ENCODE measurements at places on chromosomes 2 and 18.

DNA sequence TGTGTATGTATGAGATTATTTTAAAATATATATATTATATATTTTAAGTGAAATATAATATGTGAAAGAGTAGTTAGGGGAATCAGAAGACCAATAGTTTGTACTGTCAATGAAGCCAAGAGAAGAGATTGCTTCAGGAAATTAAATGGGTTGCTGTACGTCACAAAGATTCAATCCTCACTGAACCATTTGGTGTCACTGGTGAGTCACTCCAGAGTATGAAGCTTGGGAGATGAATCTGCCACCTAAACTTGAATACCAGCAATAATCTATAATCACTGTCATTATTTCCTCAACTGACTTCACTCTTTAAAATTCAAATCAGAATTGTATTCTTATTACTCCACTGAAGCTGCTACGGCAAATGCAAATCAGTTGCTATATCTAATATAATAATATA is 41.9 kb upstream of the SCN9A start:
- peak; percentile 37 for DNase-seq

DNA sequence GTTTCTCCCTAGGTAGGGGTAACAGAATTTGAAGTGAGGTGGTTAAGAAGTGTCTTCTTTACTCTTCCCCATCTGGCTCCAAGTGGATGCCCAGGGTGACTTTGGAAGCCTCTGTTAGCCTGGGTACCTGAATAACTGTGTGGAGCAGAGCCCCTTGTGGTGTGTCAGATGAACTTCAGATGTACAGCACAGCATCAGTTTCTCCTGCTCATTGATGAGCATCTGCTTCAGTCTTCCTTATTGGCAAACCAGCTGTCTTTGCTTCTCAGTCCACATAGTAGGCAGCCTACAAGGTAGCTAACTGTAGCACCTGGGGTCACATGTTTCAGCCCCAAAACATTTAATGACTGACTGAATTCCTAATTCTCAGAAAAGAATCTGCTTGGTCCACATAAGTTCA is 56.2 kb upstream of the ATP8B1 start:
- DNase-seq: no peak

GRCh38 chr2:45697190-45697589 is 45.7 kb downstream of the PRKCE start:
- no peak for DNase-seq

DNA sequence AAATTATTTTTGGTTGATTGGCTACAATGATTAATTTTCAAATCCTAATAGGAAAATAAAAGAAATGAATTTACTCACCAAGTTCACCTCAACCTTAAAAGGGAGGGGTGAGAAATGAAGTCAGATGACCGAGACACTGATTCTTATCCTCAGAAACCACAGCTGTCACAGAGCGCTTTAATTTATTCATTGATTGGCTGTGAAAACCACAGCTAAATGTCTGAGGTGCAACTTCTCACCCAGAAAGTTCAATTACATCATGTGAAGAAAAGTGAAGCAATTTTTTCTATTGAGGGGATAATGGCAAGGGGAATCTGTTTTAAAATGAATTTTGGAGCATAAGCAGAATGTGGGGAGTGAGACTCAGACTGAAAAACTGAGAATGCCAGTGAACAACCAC is 128.4 kb downstream of the RNF152 start:
- no peak for DNase-seq

- DNase-seq: no peak
Observed at GRCh38 chr2:128543036-128543435, 224.4 kb upstream of the HS6ST1 start.

GRCh38 chr2:149009576-149010461 is 28.7 kb upstream of the LYPD6B start:
- DNase-seq: no peak

GRCh38 chr2:96764253-96764637 is 3.5 kb downstream of the CNNM4 start:
- DNase-seq: no peak

DNA sequence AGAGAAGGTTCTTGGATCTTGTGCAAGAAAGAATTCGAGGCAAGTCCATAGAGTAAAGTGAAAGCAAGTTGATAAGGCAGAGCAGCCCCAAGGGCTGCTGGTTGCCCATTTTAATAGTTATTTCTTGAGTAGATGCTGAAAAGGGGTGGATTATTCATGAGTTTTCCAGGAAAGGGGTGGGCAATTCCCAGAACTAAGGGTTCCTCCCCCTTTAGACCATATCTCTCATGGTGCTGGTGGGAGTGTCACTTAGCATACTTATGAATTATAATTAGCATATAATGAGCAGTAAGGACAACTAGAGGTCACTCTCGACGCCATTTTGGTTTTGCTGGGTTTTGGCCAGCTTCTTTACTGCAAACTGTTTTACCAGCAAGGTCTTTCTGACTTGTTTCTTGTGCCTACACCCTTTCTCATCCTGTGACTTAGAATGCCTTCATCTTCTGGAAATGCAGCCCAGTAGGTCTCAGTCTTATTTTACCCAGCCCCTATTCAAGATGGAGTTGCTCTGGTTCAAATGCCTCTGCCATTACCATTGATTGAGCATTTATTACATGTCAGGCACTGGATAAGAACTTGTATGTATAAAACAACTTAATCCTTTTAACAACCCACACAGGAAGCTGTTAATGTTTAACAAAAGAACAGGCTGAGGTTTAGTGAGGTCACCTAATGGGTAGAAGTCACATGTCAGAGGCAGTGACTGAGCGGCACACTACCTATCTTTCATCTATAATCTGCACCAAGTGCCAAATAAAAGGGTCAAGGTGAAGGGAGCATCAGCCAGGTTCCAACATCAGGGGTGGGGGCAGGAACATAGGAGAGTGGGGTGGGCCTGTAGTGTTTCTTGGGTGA is 250.9 kb downstream of the ICOS start:
- DNase-seq: no peak

GRCh38 chr2:208595386-208596275 is 189.0 kb downstream of the PTH2R start:
- no peak for DNase-seq

DNA sequence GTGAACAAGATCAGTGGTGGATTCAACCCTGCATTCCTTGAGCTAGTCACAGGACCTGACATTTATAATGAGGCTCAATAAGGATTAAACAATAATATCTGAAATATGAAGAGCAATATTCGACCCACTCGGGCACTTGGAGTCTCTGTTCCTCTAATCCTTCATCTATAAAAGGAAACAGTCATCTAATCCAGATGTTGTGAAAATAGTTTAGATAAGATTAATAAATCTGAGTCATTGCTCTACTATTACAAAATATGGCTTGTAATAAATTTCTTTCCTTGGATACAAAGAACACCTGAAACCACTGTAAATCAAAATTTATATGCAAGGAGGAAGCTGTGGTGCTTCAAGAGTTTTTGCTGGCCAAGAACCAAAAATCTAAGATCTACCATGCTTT is 846.9 kb upstream of the ACVR2A start:
- DNase-seq: no peak

GRCh38 chr2:3491716-3492474 is 27.4 kb downstream of the ADI1 start:
- DNase-seq: no peak

DNA sequence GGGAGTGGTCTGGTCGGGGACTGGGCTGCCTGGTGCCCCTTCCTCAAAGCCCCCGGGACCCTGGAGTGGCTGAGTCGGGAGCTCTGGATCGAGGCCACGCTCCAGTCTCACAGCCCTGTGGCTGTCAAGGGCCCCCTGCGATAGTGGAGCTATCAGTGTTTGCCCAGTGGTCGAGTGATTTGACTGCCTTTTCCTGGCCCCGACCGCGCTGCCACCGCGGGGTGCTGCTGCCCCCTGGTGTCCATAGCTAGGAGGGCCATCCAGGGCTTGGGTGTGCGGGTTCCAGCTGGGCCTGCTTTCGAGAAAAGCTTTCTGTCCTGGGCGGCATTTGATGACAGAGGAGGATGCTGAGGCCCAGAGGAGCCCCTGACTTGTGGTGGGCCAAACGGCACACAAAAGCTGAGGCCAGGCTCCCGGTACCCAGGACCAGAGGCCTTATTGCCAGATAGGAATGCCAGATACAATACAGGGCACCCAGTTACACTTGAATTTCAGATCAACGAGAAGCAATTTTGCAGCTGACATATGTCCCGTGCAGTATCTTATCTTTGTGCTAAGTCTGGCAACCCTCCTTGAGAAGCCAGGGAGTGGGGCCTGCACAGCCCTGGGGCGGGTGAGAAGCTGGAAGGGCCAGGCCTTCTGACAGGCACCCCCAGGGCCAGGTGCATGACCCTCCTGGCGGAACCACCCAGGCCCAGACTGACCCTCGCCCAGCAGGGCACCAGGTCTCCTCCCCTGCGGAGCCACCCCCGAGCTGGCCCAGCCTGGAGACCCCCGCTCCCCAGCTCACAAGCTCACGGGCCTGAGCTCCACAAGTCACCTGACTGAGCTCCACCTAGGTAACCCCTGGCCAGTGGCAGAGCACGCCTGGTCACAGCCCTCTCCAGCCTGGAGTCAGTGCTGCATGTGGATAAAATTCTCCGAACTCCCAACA is 13.0 kb downstream of the ODC1 start:
- no peak for DNase-seq

DNA sequence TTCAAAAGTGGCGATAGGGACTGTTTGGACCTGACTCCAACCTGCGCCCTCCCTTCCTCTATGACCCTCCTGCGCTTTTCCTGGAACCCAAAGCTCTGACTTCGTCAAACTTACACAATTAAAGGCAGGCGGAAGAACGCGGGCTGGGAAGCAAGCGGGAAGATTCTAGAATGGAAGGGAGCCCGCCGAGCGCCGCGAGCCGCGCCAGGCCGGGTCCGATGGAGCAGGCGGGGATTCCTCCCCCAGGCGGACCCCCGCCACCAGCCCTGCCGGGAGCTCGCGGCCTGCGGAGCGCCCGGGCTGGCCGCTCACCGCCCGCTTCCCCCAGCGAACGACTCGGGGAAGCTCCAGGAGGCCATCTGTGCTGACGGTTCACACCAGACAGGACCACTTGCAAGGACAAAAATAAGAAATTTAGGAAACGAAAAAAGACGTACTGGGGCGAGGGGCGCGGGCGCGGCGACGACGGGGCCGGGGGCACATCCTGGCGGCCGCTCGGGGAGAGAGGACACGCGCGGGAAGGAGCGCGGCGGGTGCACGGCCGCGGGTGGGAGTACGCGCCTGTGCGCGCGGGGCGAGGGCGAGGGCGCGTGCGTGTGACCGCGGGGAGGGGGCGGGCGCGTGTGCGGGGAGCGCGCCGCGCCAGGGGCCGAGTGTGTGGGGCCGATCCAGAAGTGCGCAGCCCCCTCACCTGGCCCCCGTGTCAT is 1.1 kb upstream of the SALL3 start:
- DNase-seq: no peak

- no peak for DNase-seq
Observed at GRCh38 chr18:80249217-80250093, 2.1 kb upstream of the PARD6G start.

DNA sequence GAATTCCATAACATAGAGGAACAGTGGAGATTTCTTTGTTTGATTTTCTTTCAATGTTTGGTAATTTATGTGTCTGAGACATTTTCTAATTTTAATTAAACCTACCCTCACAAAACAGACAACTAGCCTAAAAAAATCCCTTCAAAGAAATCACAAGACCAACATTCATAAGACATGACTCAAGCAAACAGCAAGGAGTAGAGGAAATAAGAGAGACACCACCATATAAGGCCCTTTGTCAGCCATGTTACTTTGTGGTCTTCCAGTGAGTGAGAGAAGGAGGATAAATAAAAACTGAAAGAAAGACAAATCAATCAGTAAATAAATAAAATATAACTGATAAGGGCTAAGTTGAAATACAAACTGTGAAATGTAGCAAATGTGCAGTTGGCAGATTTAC is 830.8 kb upstream of the SLC39A10 start:
- DNase-seq: peak; percentile 16

- no peak for DNase-seq
Observed at GRCh38 chr2:64966017-64966416, 23.2 kb upstream of the SLC1A4 start.

GRCh38 chr2:172951554-172951953 is 124.1 kb upstream of the MAP3K20 start:
- no peak for DNase-seq

DNA sequence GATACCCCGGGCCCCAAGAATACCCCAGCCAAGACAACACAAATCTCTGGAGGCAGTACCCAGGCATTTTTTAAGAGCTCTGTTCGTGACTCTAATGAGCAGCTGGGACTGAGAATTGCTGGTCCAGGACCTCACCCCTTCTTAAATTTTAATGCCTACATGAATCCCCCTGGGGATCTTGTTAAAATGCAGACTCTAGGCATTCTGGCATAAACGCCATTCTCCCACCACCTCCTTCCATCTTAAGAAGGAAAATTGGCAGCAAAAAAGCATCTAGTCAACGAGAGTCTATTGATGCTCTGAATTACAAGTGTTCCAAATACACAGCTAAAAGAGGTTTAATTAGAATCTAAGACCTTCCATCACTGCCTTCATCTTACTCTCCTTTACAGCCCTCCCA is 5.0 kb downstream of the CHST10 start:
- DNase-seq: no peak

- DNase-seq: peak; percentile 60
Observed at GRCh38 chr2:31476511-31477180, 62.1 kb upstream of the XDH start.

DNA sequence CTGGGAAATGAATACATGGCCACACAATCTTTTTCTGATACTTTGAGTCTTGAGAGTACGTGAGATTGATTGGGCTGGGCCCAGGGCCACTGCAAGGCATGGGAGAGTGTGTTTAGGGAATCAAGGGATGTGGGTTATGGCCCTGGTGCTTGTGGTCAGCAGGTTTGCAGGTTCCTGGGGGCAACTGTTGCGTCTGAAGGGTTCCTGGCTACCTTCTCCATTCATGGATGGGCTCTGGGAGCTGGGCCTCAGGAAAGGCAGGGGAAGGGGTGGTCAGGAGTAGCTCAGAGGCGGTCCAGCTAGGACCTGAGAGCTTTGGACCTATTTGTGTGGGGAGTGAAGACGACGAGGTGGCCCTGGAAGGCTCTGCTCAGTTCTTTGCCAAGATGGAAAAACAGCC is 8.4 kb upstream of the ZAP70 start:
- DNase-seq: no peak

GRCh38 chr2:42401773-42402172 is 40.8 kb upstream of the COX7A2L start:
- no peak for DNase-seq

GRCh38 chr2:64989982-64990614 is 899 bp downstream of the SLC1A4 start:
- no peak for DNase-seq

GRCh38 chr2:217959723-217960122 is 43.1 kb downstream of the TNS1 start:
- DNase-seq: no peak

- no peak for DNase-seq
Observed at GRCh38 chr18:37598396-37598795, 32.8 kb upstream of the CELF4 start.

DNA sequence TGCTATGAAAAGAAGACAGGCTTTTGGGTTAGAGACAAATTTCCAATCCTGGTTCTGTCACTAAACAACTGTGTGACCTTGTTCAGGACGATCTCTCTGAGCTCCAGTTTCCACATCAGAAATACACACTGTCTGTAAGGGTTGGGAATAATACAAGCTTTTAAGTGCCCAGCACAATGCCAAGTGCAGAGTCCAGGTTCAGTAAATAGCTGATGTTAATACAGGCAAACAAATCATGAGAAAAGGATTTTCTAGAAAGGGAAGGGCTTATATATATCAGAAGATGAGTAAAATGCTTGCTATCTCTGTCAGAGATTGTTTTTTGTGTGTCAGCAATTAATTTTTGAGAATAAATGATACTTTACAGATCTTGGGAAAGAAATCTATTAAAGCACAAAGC is 388.3 kb downstream of the NBAS start:
- DNase-seq: no peak

- DNase-seq: no peak
Observed at GRCh38 chr18:77059294-77059916, 73.2 kb downstream of the MBP start.
